ENCODE measurements at places on chromosomes 2 and 18.

GRCh38 chr2:10146366-10147005, 23.9 kb downstream of the RRM2 start:
- DNase-seq, result no peak

- no peak for DNase-seq
These were observed 85.4 kb upstream of the EML6 start for GRCh38 chr2:54638103-54638502.

DNA sequence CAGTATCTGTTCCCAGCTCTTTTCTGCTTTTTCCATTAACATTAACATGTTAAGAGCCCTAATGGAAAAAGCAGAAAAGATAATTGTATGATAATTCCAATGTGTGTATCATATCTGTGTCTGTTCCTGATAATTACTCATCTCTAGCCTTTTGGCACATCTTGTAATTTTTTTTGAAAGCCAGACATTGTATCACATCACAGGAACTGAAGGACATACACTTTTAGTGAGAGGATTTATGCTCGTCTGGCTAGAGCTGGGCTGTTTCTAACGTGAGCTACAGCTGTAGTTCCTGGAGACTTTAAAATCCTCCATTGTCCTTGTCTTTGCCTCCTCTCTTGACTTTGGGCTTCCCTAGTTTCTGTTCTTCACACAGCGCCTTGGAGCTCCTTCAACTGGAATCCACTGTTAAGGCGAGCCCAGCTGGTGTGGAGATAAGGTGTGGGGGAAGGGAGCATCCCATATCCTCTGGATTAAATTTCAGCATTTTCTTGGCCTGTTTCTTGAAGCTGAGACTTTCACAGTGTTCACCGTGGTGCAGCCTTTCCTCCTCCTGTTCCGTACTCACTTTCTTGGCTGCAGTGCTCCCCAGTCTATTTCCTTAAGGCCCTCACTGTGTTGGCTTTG, 211.5 kb downstream of the GALR1 start:
- DNase-seq, result no peak

GRCh38 chr2:197140045-197140444, 170.5 kb downstream of the ANKRD44 start:
- DNase-seq, result no peak

GRCh38 chr2:9217838-9218770, 11.5 kb downstream of the ASAP2 start:
- no peak for DNase-seq

GRCh38 chr2:152858594-152859265, 140.3 kb downstream of the ARL6IP6 start:
- DNase-seq, result no peak

- DNase-seq, result no peak
These were observed 101.5 kb downstream of the ALPK2 start for GRCh38 chr18:58527285-58527951.

GRCh38 chr18:45044787-45045186, 364.1 kb downstream of the SETBP1 start:
- DNase-seq, result no peak

GRCh38 chr18:55300936-55301531, 287.0 kb downstream of the TCF4 start:
- no peak for DNase-seq

GRCh38 chr2:142136571-142136970, 5.8 kb upstream of the LRP1B start:
- no peak for DNase-seq

GRCh38 chr2:121735518-121736074, 1.1 kb downstream of the NIFK start:
- no peak for DNase-seq

GRCh38 chr2:112021781-112022231, 33.3 kb upstream of the TMEM87B start:
- DNase-seq, result no peak

GRCh38 chr2:174797781-174798276, 33.6 kb upstream of the CHRNA1 start:
- DNase-seq, result no peak

Data from activated CD4-positive, alpha-beta T cell treated with anti-CD3 and anti-CD28 coated beads, Interleukin-2, amount 50 U/mL, for 1 hour (primary cell).